ENCODE measurements at places on chromosomes 6 and 20.

DNA sequence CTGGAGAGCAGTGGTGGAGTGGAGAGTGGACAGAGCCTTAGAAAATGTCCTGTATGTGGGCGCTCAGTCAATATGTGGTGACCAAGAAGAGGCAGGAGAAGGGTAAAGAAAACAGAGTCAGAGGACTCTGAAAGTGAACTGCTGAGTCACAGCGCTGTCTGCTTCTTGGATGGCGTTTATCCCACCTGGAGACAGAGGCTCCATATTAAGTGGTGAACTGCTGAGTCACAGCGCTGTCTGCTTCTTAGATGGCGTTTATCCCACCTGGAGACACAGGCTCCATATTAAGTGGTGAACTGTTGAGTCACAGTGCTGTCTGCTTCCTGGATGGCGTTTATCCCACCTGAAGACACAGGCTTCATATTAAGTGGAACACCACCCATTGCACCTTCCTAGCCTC lies 119.3 kb upstream of the RALGAPA2 start:
- no peak for DNase-seq
- no peaks in the 10 kb centered on the region for H3K4me1 ChIP-seq
- H3K4me3 ChIP-seq, result no peak overlapping the region
- H3K27me3 ChIP-seq, result peaks cover 29% of the 10 kb centered on the region
- H3K27ac ChIP-seq, result no peak overlapping the region

GRCh38 chr20:57251344-57251743 lies 15.1 kb downstream of the BMP7 start:
- no peak for DNase-seq
- no peak overlapping the region for H3K27ac ChIP-seq
- H3K36me3 ChIP-seq, result no peaks in the 10 kb centered on the region
- peaks cover 55% of the 10 kb centered on the region for H3K27me3 ChIP-seq

DNA sequence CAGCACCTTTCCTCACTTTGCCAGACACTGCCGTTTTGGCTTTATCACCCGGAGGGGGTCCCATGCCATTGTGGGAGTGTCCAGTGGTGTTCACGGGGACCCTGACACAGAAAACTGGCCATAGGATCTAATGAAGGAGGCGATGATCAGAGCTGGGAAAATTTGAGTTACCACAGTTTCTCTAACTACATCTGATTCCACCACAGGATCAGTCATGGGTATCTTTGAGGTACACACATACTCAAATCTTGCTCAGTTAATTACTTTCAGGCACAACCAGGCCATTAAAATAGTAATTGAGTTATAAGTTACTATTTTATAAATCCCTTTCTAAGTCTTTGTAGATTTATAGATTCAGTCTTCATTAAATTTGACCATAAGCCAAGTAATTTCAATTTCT lies 215.1 kb downstream of the PRL start:
- H3K27ac ChIP-seq, result no peak overlapping the region
- no peaks in the 10 kb centered on the region for H3K4me1 ChIP-seq
- no peaks in the 10 kb centered on the region for H3K27me3 ChIP-seq
- DNase-seq, result no peak
- no peak overlapping the region for H3K4me3 ChIP-seq

DNA sequence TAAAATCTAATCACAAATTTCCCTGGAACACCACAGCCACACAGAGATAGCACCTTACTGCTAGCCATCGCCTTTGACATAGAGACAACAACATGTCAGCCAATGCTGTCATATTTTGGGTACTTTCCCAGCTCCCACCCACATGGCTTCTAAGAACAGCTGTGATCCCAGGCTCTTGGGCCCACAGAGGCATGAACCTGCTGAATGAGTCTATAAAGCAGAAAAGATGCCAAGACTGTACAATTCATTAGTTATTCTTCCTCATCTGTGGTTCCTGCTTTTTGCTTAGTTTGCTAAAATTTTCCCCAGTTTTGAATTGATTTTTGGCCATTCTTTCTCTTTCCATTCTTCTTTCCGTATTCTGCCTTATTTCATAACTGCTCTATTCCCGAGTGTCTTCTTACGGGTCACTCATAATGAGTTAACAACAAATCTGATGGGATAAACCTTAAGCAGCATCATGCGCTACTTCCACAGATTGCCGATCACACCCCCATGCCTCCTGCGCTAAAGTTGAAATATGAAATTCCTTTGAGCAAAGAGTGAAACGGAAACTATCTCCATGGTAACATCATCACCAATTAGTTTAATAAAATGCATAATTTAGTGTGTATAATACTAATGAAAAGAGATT lies 327.3 kb upstream of the HSF2 start:
- no peak for DNase-seq
- no peak overlapping the region for H3K4me3 ChIP-seq
- no peak overlapping the region for H3K27ac ChIP-seq
- H3K4me1 ChIP-seq, result no peaks in the 10 kb centered on the region
- H3K36me3 ChIP-seq, result no peaks in the 10 kb centered on the region

DNA sequence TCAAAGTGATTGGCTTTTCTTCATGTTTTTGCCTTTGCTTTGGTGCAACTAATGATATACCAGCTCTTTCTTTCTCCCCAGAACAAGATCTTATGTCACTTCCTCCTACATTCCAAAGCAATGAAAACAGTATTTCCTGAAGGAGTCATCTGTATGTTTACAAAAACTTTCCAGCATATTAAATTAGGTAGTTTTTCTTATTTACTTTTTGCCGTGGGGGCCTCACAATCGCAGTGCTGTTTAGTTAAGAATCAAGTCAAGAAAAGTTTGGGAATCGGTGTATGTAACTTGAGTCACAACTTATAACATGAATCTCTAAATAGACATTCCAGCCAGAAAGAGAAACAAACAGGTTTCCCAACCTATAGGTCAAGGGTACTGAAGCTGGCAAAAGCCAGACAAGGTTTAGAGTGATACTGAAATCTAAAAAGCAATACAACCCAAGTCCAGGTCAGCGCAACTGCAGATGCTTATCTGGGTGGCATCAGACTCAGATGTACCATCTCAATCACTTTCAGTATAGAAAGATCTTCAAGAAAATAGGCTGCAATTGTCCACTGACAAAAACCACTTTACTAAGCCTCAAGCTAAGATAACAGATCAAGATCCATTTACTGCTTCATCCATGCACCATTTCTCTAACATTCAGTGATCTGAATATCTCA lies 63.6 kb downstream of the IPCEF1 start:
- H3K36me3 ChIP-seq, result no peaks in the 10 kb centered on the region
- no peaks in the 10 kb centered on the region for H3K27me3 ChIP-seq
- H3K4me1 ChIP-seq, result no peaks in the 10 kb centered on the region
- H3K27ac ChIP-seq, result no peak overlapping the region
- no peak for DNase-seq
- no peak overlapping the region for H3K4me3 ChIP-seq

DNA sequence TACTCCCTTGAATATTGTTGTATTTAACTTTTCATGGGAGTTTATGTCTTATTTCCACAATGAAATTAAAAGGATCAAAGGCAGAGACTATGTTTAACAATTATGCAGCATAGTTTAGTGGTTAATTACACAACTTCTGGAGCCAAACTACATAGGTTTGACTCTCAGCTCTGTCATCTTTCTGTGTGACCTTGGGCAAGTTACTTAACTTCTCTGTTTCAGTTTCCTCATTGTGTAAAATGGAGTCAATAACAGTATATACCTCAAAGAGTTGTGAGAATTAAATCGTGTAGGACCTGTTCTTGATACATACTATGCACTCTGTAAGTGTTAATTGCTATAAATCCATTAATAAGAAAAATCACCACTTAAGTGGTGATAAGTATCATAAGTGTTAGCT lies 48.3 kb downstream of the BTBD9 start:
- H3K4me3 ChIP-seq, result no peak overlapping the region
- H3K27ac ChIP-seq, result no peak overlapping the region
- H3K4me1 ChIP-seq, result peaks cover 2% of the 10 kb centered on the region
- no peak for DNase-seq

DNA sequence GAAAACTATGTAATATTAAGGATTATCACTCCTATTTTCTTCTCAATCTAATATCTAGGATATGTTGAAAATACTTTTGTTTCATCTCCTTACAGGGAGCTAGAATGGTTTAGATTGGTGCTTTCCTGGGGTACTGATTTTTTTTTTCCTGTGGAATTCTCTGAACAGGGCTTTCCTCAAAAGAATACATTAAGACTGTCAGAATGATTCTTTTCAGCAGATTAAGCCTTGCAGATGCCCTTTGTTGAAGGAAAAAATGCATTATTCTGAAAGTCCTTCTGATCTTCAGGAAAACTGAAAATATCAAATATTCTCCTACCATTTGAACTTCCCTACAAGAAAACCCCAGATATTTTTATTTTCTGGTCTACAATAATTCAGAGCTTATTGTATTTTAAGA lies 178.9 kb downstream of the SOX4 start:
- H3K27ac ChIP-seq, result no peak overlapping the region
- H3K4me3 ChIP-seq, result no peak overlapping the region
- peaks cover 8% of the 10 kb centered on the region for H3K27me3 ChIP-seq
- no peak for DNase-seq
- peaks cover 2% of the 10 kb centered on the region for H3K36me3 ChIP-seq

DNA sequence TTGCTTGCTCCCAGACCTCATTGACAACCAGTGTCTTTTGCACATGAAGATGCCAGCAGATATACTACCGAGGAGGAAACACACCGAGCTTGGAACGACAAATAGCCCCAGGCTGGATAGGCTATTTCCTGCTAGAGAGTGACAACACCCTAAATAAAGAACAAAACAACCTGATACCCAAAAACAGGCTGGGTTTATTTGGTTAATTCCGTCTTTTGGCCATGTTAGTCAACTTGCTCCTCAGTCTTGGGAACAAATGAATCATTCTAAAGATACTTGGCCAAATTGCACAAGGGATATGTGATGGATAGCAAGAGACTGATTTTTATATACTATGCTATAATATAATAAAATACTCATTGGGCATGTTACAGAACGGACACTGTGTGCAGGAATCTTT lies 11.5 kb upstream of the MUC22 start:
- DNase-seq, result no peak
- H3K4me3 ChIP-seq, result no peak overlapping the region
- H3K27me3 ChIP-seq, result peaks cover 9% of the 10 kb centered on the region
- no peak overlapping the region for H3K27ac ChIP-seq

GRCh38 chr6:132499757-132500156 lies 13.2 kb downstream of the STX7 start:
- H3K27ac ChIP-seq, result peak overlapping the region; percentile 37
- no peaks in the 10 kb centered on the region for H3K27me3 ChIP-seq
- peaks cover 31% of the 10 kb centered on the region for H3K4me1 ChIP-seq
- DNase-seq, result no peak
- peaks cover 12% of the 10 kb centered on the region for H3K36me3 ChIP-seq

DNA sequence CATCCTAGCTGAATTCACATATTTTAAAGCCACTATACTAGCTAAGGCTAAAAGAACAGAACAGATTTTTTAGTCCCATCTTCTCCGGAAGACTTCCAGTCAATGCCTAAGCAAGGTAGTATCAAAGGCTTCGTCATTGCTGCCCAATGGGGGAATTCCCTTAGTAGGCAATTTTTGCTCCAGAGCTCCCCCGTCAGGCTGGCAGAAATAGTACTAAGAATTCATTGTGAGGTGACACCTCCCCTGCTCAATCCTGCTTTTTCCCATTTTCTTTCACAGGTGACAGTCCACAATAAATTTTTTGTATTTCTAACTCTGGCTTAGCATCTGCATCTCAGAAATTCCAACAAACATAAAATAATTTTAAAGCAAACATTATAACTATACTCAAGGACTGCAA lies 52.8 kb upstream of the SRSF6 start:
- H3K4me1 ChIP-seq, result peaks cover 8% of the 10 kb centered on the region
- peaks cover 65% of the 10 kb centered on the region for H3K27me3 ChIP-seq
- no peak overlapping the region for H3K4me3 ChIP-seq
- peaks cover 2% of the 10 kb centered on the region for H3K36me3 ChIP-seq

- peak overlapping the region; percentile 36 for H3K4me3 ChIP-seq
- peak overlapping the region; percentile 67 for H3K27ac ChIP-seq
- H3K36me3 ChIP-seq, result no peaks in the 10 kb centered on the region
- no peaks in the 10 kb centered on the region for H3K27me3 ChIP-seq
Observed at GRCh38 chr6:156809446-156810178, 32.4 kb downstream of the ARID1B start.

DNA sequence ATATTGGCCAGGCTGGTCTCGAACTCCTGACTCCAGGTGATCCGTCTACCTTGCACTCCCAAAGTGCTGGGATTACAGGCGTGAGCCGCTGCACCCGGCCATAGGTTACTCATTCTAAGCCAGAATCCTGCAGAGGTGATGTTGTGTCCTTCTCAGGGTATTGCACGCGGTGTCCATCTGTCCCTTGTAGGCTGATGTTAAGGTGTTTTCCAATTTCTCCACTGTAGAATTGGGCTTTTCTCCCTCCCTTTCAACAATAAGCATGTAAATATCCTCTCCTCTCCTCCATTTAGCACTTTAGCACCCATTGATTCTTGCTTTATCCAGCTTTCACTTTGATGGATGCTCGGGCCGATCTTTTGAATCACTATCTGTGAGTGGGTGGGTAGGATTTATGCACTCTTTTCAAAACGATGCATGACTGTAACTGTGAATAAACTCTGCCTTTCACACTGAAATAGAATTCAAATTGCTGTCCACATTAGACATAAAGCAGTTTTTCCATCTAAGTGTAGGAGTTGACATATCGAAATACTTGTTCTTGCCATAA lies 52.6 kb downstream of the ZBTB2 start:
- H3K4me1 ChIP-seq, result peaks cover 6% of the 10 kb centered on the region
- no peak overlapping the region for H3K4me3 ChIP-seq
- H3K36me3 ChIP-seq, result no peaks in the 10 kb centered on the region
- no peak for DNase-seq
- peaks cover 14% of the 10 kb centered on the region for H3K27me3 ChIP-seq
- H3K27ac ChIP-seq, result no peak overlapping the region

GRCh38 chr6:44003345-44004061 lies 123.7 kb downstream of the MRPL14 start:
- DNase-seq, result no peak
- H3K27ac ChIP-seq, result no peak overlapping the region
- H3K27me3 ChIP-seq, result peaks cover 60% of the 10 kb centered on the region

GRCh38 chr6:34143884-34144580 lies 1.9 kb downstream of the GRM4 start:
- peaks cover 70% of the 10 kb centered on the region for H3K27me3 ChIP-seq
- H3K4me3 ChIP-seq, result peak overlapping the region; percentile 78
- no peak overlapping the region for H3K27ac ChIP-seq
- peak; percentile 18 for DNase-seq
- peaks cover 13% of the 10 kb centered on the region for H3K4me1 ChIP-seq

- H3K27me3 ChIP-seq, result peaks cover 42% of the 10 kb centered on the region
- H3K4me1 ChIP-seq, result peaks cover 26% of the 10 kb centered on the region
- no peak for DNase-seq
- no peaks in the 10 kb centered on the region for H3K36me3 ChIP-seq
Observed at GRCh38 chr20:63844511-63844991, 13.5 kb upstream of the ZBTB46 start.

DNA sequence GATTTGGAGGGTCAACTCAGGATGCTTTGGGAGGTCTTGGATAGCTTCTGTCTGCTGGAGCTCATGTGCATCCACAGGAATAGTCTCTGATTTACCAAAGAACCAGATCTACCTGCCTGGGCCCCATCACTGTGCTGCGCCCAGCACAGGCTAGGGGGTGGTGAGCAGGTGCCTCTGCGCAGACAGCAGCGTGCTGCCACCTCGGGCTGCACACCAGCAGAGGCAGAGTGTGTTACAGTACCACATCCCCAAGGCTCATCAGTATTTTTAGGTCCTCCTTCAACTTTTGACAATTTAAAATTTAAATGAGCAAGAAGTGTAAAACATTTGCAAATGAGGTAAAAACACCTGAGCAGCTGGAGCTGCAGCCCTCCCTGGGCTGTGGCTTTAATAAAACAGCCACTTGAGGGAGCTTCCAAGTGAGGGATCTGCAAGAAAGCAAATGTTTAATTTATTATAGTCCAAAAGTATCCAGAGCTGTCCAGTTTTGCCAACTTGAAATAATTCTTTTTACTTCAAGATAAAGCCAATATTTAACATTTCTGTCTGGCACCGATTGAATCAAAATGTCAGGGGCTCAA lies 324.9 kb downstream of the ZFAND3 start:
- no peaks in the 10 kb centered on the region for H3K36me3 ChIP-seq
- no peak overlapping the region for H3K4me3 ChIP-seq
- H3K27me3 ChIP-seq, result no peaks in the 10 kb centered on the region
- no peak overlapping the region for H3K27ac ChIP-seq
- DNase-seq, result no peak

Measured in T-helper 17 cell (primary cell).